ENCODE measurements at places on chromosomes 7 and 10.

- DNase-seq = no peak
Observed at GRCh38 chr10:95840121-95840520, 67.7 kb upstream of the CC2D2B start.

GRCh38 chr7:100386940-100387339 is 13.7 kb downstream of the PILRA start:
- no peak for DNase-seq

GRCh38 chr10:114547514-114547913 is 110.6 kb downstream of the ABLIM1 start:
- no peak for DNase-seq

GRCh38 chr7:18873734-18874336 is 243.6 kb downstream of the TWIST1 start:
- DNase-seq = no peak

GRCh38 chr10:77111611-77112550 is 525.7 kb downstream of the KCNMA1 start:
- no peak for DNase-seq

- no peak for DNase-seq
Observed at GRCh38 chr7:57867884-57868701, 418.1 kb downstream of the ZNF716 start.

Data from stimulated activated CD4-positive, alpha-beta T cell treated with anti-CD3 and anti-CD28 coated beads, TNF-alpha, amount 100 ng/mL, for 4 hours (primary cell).